ENCODE measurements at places on chromosomes 7 and 10. TPM values are rescaled to one million over a fixed set of nuclear protein-coding genes. Genes with fewer than 3 reads are reported as not detected.

The PRLHR gene
- 0.54 TPM for polyA plus RNA-seq

The ADAP1 gene
- 92.4 TPM for polyA plus RNA-seq

The RPEL1 gene
- polyA plus RNA-seq = 0.32 TPM

The COBL gene
- polyA plus RNA-seq = 7.8 TPM

The ASB10 gene
- polyA plus RNA-seq = 0.12 TPM

The POP7 gene
- 65.3 TPM for polyA plus RNA-seq

The AKR1C8 gene
- not detected for polyA plus RNA-seq

The ZNF25 gene
- 40.4 TPM for polyA plus RNA-seq

The RAPGEF5 gene
- 19.5 TPM for polyA plus RNA-seq

The KMT2E gene
- polyA plus RNA-seq = 73.1 TPM

The GPR22 gene
- polyA plus RNA-seq = 11.8 TPM

The NKX6-2 gene
- polyA plus RNA-seq = 37.6 TPM
